ENCODE measurements at places on chromosomes 6 and 20.

- no peak for DNase-seq
Observed at GRCh38 chr20:62267543-62267942, 29.2 kb downstream of the OSBPL2 start.

DNA sequence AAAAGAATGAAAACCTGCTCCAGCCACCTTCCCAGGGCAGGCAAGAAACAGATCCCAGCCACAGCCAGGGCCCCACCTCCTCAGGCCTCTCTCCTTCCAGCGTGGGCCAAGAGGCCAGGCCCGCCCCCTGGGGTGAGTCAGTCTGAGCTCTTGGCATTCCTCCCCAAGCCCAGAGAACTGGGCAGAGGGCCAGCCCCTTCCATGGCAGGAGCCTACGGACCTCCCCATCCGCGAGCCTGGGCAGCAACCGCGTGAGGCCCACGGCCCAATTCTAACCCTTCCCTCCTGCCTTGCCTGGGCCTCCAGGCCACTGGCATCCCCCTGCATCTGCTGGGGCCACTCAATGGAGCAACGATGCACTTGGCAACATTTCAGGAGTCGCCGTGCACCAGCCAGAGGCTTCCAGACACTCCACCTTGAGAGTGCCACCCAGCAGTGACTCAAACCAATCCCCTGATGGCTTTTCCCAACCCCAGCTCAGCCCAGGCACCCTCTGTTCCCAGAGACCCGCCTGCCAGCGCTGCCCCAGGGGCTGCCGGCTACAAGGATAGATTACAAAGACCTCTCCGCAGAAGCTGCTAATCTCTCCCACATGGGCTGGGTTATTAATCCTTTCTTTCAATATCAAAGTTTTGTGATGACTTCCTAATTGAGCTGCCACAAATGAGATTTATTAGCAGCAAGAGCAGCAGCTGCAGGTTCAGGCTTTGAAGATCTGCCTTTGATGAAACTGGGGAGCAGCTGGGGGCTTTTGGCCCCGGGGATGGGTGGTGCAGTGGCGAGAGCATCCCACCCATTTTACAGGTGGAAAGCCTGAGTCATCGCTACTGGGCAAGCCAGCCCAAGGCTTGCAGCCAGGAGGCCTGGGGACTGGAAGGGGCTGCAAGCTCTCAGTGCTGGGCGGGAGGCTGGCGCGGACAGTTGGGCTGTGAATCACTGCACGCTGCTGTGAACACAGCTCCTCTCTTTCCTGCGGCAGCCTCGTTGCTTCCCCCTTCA lies 85.7 kb downstream of the NFATC2 start:
- DNase-seq: no peak

DNA sequence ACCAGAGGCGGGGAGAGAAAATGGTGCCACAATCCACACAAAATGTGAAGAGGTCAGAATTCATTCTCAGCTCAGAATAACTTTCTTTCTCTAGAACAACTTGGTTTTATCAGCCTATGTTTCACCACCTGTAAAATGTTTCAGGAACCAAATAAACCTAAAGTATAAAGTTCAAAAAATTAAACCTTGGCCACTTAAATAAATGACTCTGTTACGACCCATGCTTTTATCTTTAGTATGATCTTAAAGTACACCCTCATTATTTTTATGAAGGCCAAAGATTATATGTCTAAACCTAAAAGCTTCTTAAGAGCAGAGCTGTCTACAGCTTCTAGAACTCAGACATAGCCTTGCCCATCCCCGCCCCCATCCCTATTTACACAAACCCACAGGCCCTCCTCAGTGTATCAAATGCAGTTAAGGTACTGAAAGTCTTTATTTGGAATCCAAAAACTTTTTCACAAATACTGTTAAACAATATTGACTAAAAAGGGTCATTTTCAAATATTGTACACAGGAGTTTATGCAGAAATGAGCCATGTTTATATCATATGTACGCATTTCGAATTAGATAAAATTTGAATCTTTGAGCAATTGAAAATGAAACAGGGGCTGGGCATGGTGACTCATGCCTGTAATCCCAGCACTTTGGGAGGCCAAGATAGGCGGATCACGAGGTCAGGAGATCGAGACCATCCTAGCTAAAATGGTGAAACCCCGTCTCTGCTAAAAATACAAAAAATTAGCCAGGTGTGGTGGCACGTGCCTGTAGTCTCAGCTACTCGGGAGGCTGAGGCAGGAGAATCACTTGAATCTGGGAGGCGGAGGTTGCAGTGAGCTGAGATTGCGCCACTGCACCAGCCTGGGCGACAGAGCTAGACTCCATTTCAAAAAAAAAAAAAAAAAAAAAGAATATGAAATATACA lies 5.7 kb upstream of the NHSL1 start:
- no peak for DNase-seq

DNA sequence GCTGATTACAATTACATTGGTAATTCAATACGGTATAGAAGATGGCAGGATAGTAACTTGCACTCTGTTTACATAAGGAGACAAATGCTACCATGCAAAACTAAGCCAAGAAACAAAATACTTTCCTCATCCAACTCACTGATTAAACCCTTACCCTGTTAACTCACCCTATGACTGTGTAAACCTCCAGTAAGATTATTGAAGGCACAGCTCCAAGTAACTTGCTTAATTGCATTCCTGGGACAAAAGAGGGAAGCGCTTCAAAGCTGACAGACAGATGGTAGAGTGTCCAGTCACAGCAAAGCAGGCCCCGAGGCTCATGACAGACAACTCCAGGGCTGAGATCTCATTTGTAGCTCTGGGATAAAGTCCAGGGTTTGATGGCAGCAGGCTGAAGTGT lies 6.9 kb upstream of the KIF16B start:
- no peak for DNase-seq

DNA sequence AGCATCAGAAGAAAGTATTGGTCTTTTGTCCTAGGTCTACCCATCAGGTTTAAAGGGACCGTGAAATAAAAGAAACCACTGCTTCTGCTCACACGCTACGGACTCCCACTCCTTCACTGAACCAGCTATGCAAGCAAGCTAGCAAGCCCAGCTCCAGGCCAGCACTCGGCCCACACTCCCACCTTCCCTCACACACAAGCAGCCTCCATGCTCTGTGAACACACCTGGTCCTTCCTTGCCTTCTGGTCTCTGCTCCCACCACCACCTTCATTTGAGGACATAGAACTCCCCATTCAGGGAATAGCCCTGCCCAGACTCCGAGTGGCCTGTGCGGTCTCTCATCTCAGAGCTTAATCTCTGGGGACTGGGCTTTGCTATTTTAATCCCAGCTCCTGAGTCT lies 436.4 kb upstream of the CDH4 start:
- no peak for DNase-seq

DNA sequence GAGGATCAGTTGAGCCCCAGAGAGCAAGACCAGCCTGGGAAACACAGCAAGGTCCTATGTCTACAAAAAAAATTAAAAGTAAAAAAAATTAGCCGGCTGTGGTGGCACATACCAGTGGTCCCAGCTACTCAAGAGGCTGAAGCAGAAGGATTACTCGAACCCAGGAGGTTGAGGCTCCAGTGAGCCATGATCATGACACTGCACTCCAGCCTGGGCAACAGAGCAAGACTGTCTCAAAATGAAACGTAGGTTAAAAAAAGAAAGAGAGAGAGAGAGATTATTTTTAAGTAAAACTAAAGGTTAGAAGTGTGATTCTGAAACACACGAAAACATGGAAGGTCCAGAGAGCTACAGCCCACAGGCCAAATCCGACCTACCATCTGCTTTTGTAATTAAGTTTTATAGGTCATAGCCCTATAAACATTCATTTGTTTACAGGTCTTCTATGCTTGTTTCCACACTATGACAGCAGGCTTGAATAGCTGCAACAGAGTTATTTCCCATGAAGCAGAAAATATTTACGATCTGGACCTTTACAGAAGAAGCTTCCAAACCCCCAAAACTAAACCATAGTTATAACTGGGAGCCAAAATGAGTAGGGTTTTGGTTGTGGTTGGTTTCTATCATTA lies 279.7 kb downstream of the GMDS start:
- no peak for DNase-seq

DNA sequence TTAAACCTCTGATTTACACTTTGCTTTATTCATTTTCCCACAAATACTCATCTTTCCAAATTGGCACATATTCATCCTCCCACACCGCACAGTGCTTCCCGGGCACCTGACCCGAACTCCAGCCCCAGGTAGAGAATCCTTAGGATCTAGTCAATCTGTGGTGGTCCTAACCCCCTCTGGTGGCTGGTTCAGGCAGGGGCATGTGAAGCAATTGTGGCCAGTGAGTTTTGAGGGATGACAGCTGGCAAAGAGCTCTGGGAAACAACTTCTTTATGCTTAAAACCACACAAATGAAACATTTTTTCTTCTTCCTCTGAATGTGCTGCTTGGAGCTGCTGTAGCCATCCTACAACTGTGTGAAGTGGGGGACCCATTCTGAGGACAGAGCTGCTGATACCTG lies 54.7 kb downstream of the ELOVL5 start:
- DNase-seq: no peak

DNA sequence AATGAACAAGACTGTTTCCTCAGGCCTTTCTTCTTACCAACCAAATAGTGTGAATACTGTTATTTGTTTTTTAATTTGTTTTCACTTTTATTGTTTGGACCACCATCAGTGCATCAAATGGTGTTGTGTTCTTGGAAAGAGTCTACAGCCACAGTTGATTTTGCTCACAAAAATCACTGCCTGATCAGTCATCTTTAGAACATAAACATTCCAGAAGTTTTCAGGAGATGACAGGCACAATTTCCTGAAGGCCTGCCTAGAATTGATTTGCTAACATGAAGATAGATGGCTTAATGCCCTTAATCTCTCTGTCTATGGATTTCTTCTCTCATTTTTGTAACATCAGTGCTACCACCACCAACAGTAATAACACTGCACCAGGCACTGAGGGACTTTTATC lies 13.5 kb downstream of the IL22RA2 start:
- no peak for DNase-seq

DNA sequence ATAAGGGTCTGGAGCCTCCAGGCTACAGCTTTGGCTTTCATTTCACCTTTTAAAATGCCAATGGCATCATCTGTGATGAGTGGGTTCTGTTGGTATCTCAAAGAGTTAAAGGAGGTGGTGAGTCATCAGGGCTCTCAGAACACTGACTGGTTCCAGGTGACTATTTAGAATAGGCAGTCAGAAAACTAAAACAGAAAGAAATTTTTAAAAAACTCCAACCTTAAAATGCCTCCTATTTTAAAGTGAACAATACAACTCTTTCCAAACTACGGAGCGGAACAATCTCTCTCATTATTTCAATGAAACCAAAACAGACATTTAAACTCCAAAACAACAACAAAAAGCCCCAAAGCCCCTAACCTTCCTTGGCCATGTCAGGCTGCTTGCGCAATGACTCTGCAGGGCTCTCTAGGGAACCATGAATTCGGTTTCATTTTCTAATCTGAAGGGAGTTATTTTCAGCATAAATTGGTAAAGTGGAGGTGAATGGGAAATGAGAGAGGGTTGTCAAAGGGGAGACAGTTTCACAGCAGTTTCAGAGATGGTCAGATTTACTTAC lies 194.9 kb downstream of the KIF6 start:
- no peak for DNase-seq

GRCh38 chr6:106192824-106193223 lies 106.7 kb downstream of the PRDM1 start:
- no peak for DNase-seq

- no peak for DNase-seq
Observed at GRCh38 chr6:13765570-13765969, 48.8 kb downstream of the MCUR1 start.

DNA sequence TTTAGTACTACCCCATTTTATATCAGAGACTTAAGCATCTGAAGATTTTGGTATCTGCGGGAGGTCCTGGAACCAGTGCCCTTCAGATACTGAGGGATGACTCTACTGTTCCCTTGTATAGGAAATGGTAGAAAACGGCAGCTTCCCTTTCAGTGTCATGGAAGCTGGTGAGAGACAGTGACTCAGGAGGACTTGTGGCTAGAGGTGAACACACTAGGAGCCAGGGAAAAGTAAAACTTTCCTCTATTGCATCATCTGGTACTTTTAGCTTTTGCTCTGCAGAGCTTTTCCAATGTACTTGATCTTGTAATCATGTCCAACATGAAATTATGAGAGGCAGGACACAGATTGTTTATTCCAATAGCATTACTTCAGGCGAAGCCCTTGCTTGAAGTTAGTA lies 45.0 kb downstream of the RNF144B start:
- no peak for DNase-seq

DNA sequence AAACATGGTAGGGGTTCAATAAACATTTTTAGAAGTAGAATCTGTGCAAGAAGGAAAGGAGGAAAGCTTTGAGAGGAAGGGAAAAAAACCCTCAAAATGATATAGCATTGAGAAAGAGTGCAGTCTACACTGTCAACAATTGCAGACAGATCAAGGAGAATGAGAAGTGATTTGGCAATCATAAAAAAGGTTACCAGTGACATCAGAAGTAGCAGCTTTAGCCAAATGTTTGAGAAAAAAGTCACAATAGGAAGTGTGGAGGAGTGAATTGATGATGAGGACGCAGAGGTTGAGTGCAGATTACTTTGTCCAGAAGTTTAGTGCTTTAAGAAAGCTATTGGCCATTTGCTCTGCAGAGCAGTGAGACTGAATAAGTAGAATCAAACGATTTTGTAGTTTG lies 155.0 kb downstream of the GJA1 start:
- DNase-seq: no peak

- DNase-seq: no peak
Observed at GRCh38 chr20:18093388-18093787, 35.7 kb upstream of the OVOL2 start.

- DNase-seq: no peak
Observed at GRCh38 chr6:95364016-95364604, 213.2 kb upstream of the MANEA start.

GRCh38 chr6:124747349-124747748 lies 214.9 kb upstream of the RNF217 start:
- DNase-seq: no peak

- DNase-seq: no peak
Observed at GRCh38 chr20:63807654-63808053, 23.4 kb downstream of the ZBTB46 start.

GRCh38 chr6:144621332-144621731 lies 336.2 kb downstream of the UTRN start:
- DNase-seq: no peak

DNA sequence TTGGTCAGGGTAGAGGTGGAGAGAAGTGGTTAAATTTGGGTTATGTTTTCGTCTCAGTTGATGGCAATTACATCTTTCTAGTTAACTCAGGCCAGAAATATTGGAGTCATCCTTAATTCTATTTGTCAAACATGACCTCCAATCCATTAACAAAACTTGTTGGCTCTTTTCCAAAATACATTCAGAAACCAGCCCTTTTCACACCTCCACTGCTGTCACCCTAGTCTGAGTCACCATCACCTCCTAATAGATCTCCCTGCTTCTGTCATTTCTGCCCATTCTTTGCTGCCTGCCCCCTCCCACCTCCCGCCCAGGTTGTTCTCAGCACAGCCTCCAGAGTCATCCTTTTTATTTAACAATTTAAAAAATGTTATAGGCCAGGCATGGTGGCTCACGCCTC lies 3.0 kb upstream of the ABCF1 start:
- peak; percentile 9 for DNase-seq

GRCh38 chr6:107602321-107603005 lies 112.5 kb downstream of the SOBP start:
- no peak for DNase-seq

All from activated T-helper 1 cell treated with anti-CD3 and anti-CD28 coated beads, Interleukin-2, amount 50 U/mL, for 16 hours (primary cell).